ENCODE measurements at places on chromosomes 5 and 9. TPM values are rescaled to one million over a fixed set of nuclear protein-coding genes. Genes with fewer than 3 reads are reported as not detected.
A peak's percentile ranks its signal among the peaks of the same experiment; 100 is the strongest.

TMEM252 gene
- polyA plus RNA-seq: not detected

PDLIM7 gene
- polyA plus RNA-seq: 183 TPM

GRAMD2B gene
- 16.0 TPM for polyA plus RNA-seq

DAB2 gene
- polyA plus RNA-seq: 23.7 TPM

ATP10B gene
- polyA plus RNA-seq: not detected

WDR38 gene
- polyA plus RNA-seq: not detected

CCDC183 gene
- 5.3 TPM for polyA plus RNA-seq

NR5A1 gene
- not detected for polyA plus RNA-seq

HAND1 gene
- 2.6 TPM for polyA plus RNA-seq

CD72 gene
- 2.5 TPM for polyA plus RNA-seq

NR3C1 gene
- polyA plus RNA-seq: 7.1 TPM

OTP gene
- polyA plus RNA-seq: not detected

TAF7 gene
- 30.6 TPM for polyA plus RNA-seq

CCNJL gene
- polyA plus RNA-seq: 6.6 TPM

CDHR2 gene
- polyA plus RNA-seq: 0.02 TPM

CDX1 gene
- 0.26 TPM for polyA plus RNA-seq

HCN1 gene
- polyA plus RNA-seq: not detected

PTGDS gene
- not detected for polyA plus RNA-seq

GRCh38 chr9:120845255-120845654 is 2.5 kb upstream of the PSMD5 start:
- H3K27ac ChIP-seq: no peak overlapping the region
- H3K4me1 ChIP-seq: 0 out of 2 replicates have a peak, but pooled peaks cover 5% of the 10 kb centered on the region
- no peak overlapping the region for H3K4me3 ChIP-seq
- H3K36me3 ChIP-seq: peaks cover 9% of the 10 kb centered on the region
- H3K27me3 ChIP-seq: no peaks in the 10 kb centered on the region
- no peak for DNase-seq

DNA sequence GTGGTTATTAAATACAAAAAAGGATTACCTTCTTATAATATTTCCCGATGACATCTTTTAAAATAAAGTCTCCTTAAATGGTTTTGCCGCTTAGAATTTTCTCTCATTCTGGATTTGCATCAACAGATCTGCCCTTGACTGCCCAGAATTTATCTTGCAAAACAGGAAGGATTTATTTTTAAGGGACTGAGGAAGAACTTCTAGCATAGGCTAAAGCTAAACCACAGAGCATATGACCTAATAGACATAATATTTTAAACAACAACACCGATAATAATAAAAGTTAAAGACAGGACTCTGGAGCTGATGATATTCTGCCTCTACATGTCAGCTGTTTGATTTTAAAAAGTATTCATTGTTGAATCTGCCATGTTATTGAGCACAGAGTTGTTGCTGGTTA is 145.3 kb upstream of the ADCY2 start:
- no peaks in the 10 kb centered on the region for H3K36me3 ChIP-seq
- no peak for DNase-seq
- no peaks in the 10 kb centered on the region for H3K27me3 ChIP-seq
- H3K27ac ChIP-seq: no peak overlapping the region
- H3K4me1 ChIP-seq: no peaks in the 10 kb centered on the region
- H3K4me3 ChIP-seq: no peak overlapping the region

DNA sequence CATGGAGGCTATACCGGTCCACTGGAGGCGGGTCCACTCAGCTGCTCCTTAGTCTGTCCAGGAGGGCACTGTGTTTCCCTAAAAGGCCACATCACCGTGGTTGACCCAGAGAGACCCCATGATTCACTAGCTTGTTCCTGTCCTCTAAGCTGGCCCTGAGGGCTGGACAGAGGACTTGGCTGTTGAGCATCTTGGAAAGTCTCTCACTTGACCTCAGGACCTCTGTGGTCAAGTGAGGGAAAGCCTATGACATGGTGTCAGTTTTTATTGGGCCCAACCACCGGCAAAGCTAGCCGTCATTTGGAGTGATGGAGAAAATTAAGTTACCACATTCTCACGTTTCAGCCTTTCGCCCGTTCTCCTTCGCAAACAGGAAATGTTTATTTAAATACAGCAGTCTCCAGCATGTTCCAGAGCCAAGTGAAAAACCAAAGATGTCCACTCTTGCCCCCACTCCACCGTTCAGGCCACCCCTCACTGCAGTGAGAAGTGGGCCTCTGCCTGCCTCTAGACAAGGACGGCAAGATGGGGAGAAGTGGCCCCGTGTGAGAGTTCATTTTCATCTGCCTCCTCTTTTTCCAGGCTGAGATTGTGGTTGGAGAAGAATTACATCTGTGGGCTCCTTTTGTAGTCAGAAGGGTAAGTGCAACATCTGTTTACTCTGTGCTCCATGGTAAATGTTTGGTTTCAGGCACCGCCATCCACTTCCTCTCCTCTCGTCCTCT is 4.4 kb downstream of the SLIT3 start:
- no peak overlapping the region for H3K27ac ChIP-seq
- H3K4me3 ChIP-seq: no peak overlapping the region
- H3K4me1 ChIP-seq: peaks cover 28% of the 10 kb centered on the region
- no peaks in the 10 kb centered on the region for H3K27me3 ChIP-seq

DNA sequence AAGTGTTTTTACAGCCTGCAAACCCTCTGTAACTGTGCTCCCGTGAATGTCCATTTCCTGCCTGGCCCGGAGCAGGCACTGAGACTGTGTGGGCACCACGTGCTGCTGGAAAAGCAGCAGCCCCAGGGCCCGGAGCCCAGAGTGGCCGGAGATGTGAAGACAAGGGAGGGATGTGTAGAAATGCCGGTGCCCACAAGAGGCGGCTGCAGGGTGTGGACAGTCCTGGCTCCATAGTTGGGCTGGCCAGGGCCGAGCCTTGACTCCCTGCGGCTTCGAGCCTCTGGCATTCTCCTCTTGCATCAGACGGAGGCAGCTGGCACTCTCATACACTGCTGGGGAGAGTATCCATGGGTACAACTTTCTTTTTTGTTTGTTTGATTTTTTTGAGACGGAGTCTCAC is 13.2 kb upstream of the GFPT2 start:
- H3K4me1 ChIP-seq: peaks cover 7% of the 10 kb centered on the region
- H3K27ac ChIP-seq: no peak overlapping the region

- no peak for DNase-seq
- no peaks in the 10 kb centered on the region for H3K36me3 ChIP-seq
- no peaks in the 10 kb centered on the region for H3K4me1 ChIP-seq
- H3K4me3 ChIP-seq: no peak overlapping the region
- H3K27ac ChIP-seq: no peak overlapping the region
Measured at GRCh38 chr9:8254541-8254940, 455.0 kb upstream of the DMAC1 start.

GRCh38 chr5:147522435-147522834 is 12.6 kb upstream of the DPYSL3 start:
- no peak overlapping the region for H3K4me3 ChIP-seq
- H3K4me1 ChIP-seq: peaks cover 7% of the 10 kb centered on the region
- DNase-seq: peak; percentile 17
- no peaks in the 10 kb centered on the region for H3K36me3 ChIP-seq

- H3K4me1 ChIP-seq: peaks cover 8% of the 10 kb centered on the region
- H3K27ac ChIP-seq: no peak overlapping the region
- no peaks in the 10 kb centered on the region for H3K36me3 ChIP-seq
- H3K27me3 ChIP-seq: no peaks in the 10 kb centered on the region
Measured at GRCh38 chr9:127595611-127596010, 16.5 kb upstream of the STXBP1 start.

DNA sequence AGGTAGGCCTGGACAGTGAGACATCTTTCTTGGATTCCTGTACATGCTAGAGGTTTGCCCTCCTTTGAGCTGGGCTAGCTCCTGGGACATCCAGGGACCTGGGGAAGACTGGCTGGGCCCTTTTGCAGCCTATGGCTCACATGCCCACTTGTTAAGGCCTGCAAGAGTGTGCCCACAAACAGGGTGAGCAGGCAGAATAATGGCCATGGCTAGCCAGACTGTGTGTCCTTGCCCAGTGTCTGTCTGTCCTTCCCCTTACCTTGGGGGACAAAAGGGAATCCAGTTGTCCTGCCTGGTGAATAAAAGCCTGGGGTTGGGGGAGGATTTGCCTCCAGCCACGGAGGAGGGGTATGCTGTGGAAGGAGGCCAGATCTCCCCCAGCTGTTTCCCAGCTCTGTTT is 13.0 kb upstream of the CXXC5 start:
- peak overlapping the region; percentile 99 for H3K27ac ChIP-seq
- no peak overlapping the region for H3K4me3 ChIP-seq
- DNase-seq: no peak
- H3K27me3 ChIP-seq: no peaks in the 10 kb centered on the region
- H3K36me3 ChIP-seq: peaks cover 6% of the 10 kb centered on the region

GRCh38 chr9:38022203-38022895 is 46.7 kb downstream of the SHB start:
- H3K4me3 ChIP-seq: no peak overlapping the region
- DNase-seq: no peak
- H3K4me1 ChIP-seq: peaks cover 94% of the 10 kb centered on the region
- peak overlapping the region; percentile 88 for H3K27ac ChIP-seq

GRCh38 chr9:89379031-89379430 is 60.7 kb downstream of the SECISBP2 start:
- H3K4me1 ChIP-seq: no peaks in the 10 kb centered on the region
- DNase-seq: no peak
- no peak overlapping the region for H3K27ac ChIP-seq
- no peaks in the 10 kb centered on the region for H3K27me3 ChIP-seq

GRCh38 chr9:91036826-91037510 is 235.3 kb downstream of the SYK start:
- peak; percentile 88 for DNase-seq
- peak overlapping the region; percentile 60 for H3K27ac ChIP-seq
- no peaks in the 10 kb centered on the region for H3K27me3 ChIP-seq
- peak overlapping the region; percentile 19 for H3K4me3 ChIP-seq
- no peaks in the 10 kb centered on the region for H3K36me3 ChIP-seq

DNA sequence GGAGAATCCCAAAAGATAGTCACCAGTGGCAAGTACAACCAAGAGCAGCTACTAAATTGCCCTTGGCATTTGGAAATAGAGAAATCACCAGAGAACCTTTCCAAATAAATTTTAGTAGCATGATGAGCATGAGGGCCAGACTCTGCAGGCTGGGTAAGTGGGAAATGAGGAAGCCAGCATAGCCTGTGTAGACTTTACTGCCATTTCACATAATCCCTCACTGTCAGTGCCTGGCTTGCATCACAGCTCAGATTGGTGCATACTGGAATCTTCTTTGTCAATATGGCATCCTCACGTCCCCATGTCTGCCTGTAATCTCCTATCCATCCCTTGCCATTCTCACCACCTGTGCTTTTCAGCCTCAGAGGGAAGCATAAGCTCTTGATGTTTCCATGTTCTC is 14.5 kb downstream of the GRAMD2B start:
- no peak overlapping the region for H3K27ac ChIP-seq
- H3K36me3 ChIP-seq: peaks cover 2% of the 10 kb centered on the region
- no peak for DNase-seq
- no peaks in the 10 kb centered on the region for H3K4me1 ChIP-seq
- no peak overlapping the region for H3K4me3 ChIP-seq
- H3K27me3 ChIP-seq: no peaks in the 10 kb centered on the region

- no peaks in the 10 kb centered on the region for H3K27me3 ChIP-seq
- no peak overlapping the region for H3K4me3 ChIP-seq
- no peak overlapping the region for H3K27ac ChIP-seq
Measured at GRCh38 chr5:173643964-173644363, 27.5 kb upstream of the BOD1 start.

DNA sequence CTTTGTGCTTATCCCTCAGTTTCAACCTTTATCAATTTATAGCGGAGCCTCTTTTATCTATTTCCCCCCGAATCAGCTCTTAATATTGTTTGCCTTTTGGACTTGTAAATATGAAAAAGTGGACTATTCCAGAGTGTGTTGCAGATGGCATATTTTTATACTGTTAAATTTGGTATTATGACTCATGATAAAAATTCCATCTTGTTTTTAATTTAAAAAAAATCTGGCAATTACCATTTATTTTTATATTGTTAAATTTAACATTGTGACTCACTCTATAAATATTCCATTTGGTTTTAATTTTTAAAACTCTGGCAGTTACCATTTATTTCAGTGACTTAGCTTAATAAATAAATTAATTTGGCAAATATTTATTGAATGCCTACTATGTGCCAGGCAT is 37.5 kb downstream of the RBM27 start:
- no peak overlapping the region for H3K4me3 ChIP-seq
- no peak for DNase-seq
- H3K27ac ChIP-seq: peak overlapping the region; percentile 75
- H3K4me1 ChIP-seq: peaks cover 15% of the 10 kb centered on the region
- H3K36me3 ChIP-seq: peaks cover 6% of the 10 kb centered on the region

- no peaks in the 10 kb centered on the region for H3K36me3 ChIP-seq
- no peaks in the 10 kb centered on the region for H3K27me3 ChIP-seq
- peak; percentile 52 for DNase-seq
- peaks cover 21% of the 10 kb centered on the region for H3K4me1 ChIP-seq
- peak overlapping the region; percentile 85 for H3K4me3 ChIP-seq
Measured at GRCh38 chr5:61332358-61332749, 296 bp downstream of the ZSWIM6 start.

DNA sequence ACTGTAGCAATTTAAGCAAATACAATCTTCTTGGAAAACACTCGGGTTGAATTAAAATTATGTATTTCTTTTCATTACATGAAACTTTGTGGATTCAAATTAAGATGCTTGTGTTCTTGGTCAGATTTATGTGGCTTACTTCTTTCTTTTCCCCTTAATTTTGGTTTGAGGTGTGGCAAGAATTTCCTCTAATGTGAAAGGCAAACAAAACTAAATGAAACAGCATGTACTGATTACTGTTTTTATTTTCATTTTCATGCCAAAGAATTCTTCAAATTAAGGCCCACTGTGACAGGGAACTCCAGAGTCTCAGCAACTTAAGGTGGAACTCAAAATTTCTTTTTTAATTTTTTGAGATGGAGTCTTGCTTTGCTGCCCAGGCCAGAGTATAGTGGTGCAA is at the start of gene OMD:
TSS of gene OMD (minus strand) at position 132 of the 400 bp plus-strand sequence. CDS start 6,913 bp downstream, outside the sequence.
- no peaks in the 10 kb centered on the region for H3K27me3 ChIP-seq
- no peaks in the 10 kb centered on the region for H3K36me3 ChIP-seq
- peaks cover 9% of the 10 kb centered on the region for H3K4me1 ChIP-seq

DNA sequence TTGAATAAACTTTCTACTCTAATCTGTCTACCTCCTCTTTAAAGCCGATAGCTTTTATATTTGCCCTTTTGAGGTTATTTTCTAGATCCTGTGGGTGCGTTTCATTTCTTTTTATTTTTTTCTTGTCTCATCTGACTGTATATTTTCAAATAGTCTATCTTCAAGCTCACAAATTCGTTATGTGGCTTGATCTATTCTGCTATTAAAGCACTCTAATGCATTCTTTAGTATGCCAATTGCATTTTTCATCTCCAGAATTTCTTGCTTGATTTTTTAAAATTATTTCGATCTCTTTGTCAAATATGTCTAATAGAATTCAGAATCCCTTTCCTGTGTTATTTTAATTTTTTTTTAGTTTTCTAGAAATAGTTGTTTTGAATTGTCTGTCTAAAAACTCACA is 172.4 kb downstream of the CYLC2 start:
- H3K4me3 ChIP-seq: no peak overlapping the region
- no peaks in the 10 kb centered on the region for H3K4me1 ChIP-seq
- H3K27me3 ChIP-seq: no peaks in the 10 kb centered on the region
- no peaks in the 10 kb centered on the region for H3K36me3 ChIP-seq
- no peak for DNase-seq

DNA sequence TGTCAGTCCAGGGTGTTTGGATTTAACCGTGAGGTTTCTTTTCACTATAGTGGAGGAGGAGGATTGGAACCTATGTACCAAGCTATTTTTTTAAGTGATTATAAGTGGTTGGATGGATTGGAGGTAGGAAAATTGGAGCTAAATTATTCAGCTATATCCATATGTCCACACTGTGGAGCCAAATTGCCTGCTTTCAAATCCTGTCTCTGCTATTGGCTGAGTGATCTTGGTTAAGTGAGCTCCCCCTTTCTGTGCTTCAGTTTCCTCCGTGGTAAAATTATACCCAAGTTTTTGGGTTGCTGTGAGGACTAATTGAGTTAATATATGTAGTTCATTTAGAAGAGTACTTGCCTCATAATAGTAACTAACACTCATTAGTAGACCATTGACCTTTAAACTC is 2.5 kb downstream of the CENPP start:
- peak; percentile 51 for DNase-seq
- H3K4me3 ChIP-seq: no peak overlapping the region
- H3K4me1 ChIP-seq: peaks cover 20% of the 10 kb centered on the region
- H3K27ac ChIP-seq: no peak overlapping the region
